ENCODE measurements at places on chromosomes 6 and 20. TPM values are rescaled to one million over a fixed set of nuclear protein-coding genes. Genes with fewer than 3 reads are reported as not detected.

The SLC17A9 gene
- total RNA-seq = 37.6 TPM

The ARFGEF2 gene
- total RNA-seq = 22.2 TPM

The BHLHE23 gene
- total RNA-seq = not detected

The EYA2 gene
- not detected for total RNA-seq

The BPIFB1 gene
- 0.17 TPM for total RNA-seq

DNA sequence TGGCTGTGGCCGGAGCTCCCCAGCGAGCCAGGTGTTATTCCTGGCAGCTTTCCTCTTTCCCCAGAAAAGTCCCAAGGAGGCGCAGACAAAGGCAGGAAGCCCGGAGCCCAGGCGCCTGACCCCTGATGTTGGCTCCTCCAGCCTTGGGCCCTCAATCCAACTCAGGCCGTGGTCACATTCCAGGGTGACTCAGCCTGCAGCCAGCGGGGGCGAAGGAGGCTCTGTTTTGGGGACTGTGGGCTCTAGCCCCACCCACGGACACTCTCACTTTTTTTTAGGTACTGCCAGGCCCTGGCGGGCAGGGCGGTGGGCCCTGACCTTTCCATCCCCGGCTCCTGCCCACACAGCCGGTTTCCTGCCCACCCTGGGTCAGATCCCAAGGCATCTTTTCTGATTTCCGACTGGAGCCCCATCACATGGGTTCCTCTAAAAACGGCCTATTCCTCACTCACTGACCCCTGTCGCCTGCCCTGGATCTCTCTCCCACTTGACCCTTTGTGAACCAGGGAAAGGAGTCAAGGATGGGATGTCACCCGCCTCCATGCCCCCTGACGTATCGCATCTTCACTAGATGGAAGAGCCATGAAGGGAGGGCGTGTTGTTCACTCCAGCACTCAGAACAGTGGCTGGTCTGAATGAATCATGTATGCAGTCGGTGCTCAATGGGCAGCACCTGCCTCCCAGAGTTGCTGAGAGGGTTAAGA is 5.5 kb downstream of the PTGIS start:
- peak overlapping the region; percentile 9 for H3K27ac ChIP-seq
- H3K36me3 ChIP-seq = no peaks in the 10 kb centered on the region
- H3K4me3 ChIP-seq = no peak overlapping the region
- peaks cover 25% of the 10 kb centered on the region for H3K4me1 ChIP-seq

GRCh38 chr6:98047871-98048270 is 764.9 kb upstream of the MMS22L start:
- DNase-seq = no peak
- no peak overlapping the region for H3K4me3 ChIP-seq
- H3K4me1 ChIP-seq = no peaks in the 10 kb centered on the region
- peaks cover 26% of the 10 kb centered on the region for H3K27me3 ChIP-seq
- no peaks in the 10 kb centered on the region for H3K36me3 ChIP-seq

GRCh38 chr6:18088419-18089296 is 33.8 kb downstream of the NHLRC1 start:
- H3K4me3 ChIP-seq = no peak overlapping the region
- no peak for DNase-seq
- no peaks in the 10 kb centered on the region for H3K27me3 ChIP-seq
- H3K27ac ChIP-seq = no peak overlapping the region

GRCh38 chr6:142846883-142847287 is 98.1 kb downstream of the HIVEP2 start:
- H3K4me1 ChIP-seq = peaks cover 23% of the 10 kb centered on the region
- H3K27ac ChIP-seq = no peak overlapping the region
- peak overlapping the region; percentile 58 for H3K4me3 ChIP-seq
- no peaks in the 10 kb centered on the region for H3K36me3 ChIP-seq

GRCh38 chr20:51447765-51448148 is 94.8 kb downstream of the NFATC2 start:
- no peak overlapping the region for H3K4me3 ChIP-seq
- H3K27ac ChIP-seq = peak overlapping the region; percentile 62
- no peaks in the 10 kb centered on the region for H3K36me3 ChIP-seq
- H3K27me3 ChIP-seq = no peaks in the 10 kb centered on the region
- peaks cover 34% of the 10 kb centered on the region for H3K4me1 ChIP-seq

GRCh38 chr6:24355393-24355792 is 2.5 kb downstream of the DCDC2 start:
- peaks cover 10% of the 10 kb centered on the region for H3K4me1 ChIP-seq
- DNase-seq = no peak
- H3K4me3 ChIP-seq = no peak overlapping the region
- no peaks in the 10 kb centered on the region for H3K27me3 ChIP-seq

GRCh38 chr6:14828201-14828611 is 417.7 kb upstream of the JARID2 start:
- no peaks in the 10 kb centered on the region for H3K36me3 ChIP-seq
- DNase-seq = no peak
- no peaks in the 10 kb centered on the region for H3K27me3 ChIP-seq
- H3K4me1 ChIP-seq = no peaks in the 10 kb centered on the region

GRCh38 chr20:57609086-57609841 is 11.0 kb downstream of the ZBP1 start:
- no peak overlapping the region for H3K4me3 ChIP-seq
- no peak overlapping the region for H3K27ac ChIP-seq
- no peaks in the 10 kb centered on the region for H3K36me3 ChIP-seq
- H3K27me3 ChIP-seq = peaks cover 7% of the 10 kb centered on the region
- DNase-seq = no peak

GRCh38 chr6:108952776-108953486 is 104.7 kb downstream of the ARMC2 start:
- H3K27ac ChIP-seq = no peak overlapping the region
- H3K4me1 ChIP-seq = no peaks in the 10 kb centered on the region
- no peaks in the 10 kb centered on the region for H3K36me3 ChIP-seq
- no peak for DNase-seq
- no peak overlapping the region for H3K4me3 ChIP-seq

- no peak overlapping the region for H3K27ac ChIP-seq
- no peak for DNase-seq
- no peaks in the 10 kb centered on the region for H3K4me1 ChIP-seq
- peaks cover 43% of the 10 kb centered on the region for H3K36me3 ChIP-seq
- H3K27me3 ChIP-seq = no peaks in the 10 kb centered on the region
- no peak overlapping the region for H3K4me3 ChIP-seq
These were observed 45.8 kb downstream of the TM9SF4 start for GRCh38 chr20:32155017-32155981.

DNA sequence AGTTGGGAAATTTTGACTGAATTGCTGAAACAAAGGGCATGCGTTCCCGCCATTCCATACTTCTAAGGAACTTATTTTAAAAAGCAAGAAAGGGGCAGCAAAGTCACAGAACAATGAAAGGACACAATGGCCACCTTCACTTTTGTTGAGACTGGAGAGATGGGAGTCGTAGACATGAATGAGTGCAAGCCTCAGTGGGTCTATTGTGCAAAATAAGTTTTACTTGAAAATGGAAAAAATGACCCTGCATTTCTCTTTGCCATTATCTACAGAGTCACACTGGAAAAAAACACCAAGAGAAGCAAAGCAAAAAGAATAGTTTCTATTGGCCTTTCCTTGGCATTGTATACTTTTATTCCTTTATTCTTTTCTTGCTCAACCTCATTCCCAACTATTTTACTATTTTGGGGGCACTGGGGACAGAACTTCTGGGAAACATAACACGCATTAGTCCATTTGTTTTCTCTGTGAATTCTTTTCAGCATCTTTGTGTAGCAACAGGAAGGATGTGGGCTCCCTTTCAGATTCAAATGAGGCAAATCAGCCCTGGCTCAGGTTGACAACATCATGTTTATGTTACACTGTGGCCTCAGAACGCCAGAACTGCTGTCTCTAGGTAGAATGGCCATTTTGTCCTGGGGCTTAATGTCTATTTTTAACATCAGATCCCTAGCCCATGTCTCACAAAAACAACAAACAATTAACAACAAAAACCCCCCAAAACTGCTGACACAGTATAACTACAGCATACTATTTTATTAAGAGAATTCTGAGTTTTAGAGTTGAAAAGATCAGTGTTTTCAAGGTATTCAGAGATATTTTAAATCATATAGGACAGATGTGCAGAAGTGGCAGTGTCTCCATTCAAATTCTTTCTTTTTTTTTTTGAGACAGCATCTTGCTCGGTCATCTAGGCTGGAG is 122.2 kb downstream of the FYN start:
- H3K27me3 ChIP-seq = no peaks in the 10 kb centered on the region
- no peak for DNase-seq
- H3K36me3 ChIP-seq = no peaks in the 10 kb centered on the region
- no peaks in the 10 kb centered on the region for H3K4me1 ChIP-seq

- no peak overlapping the region for H3K4me3 ChIP-seq
- H3K27ac ChIP-seq = no peak overlapping the region
- H3K36me3 ChIP-seq = no peaks in the 10 kb centered on the region
These were observed 333.8 kb downstream of the TFAP2A start for GRCh38 chr6:10081075-10081474.

- no peak overlapping the region for H3K4me3 ChIP-seq
- no peaks in the 10 kb centered on the region for H3K27me3 ChIP-seq
- H3K27ac ChIP-seq = no peak overlapping the region
- no peak for DNase-seq
- H3K4me1 ChIP-seq = no peaks in the 10 kb centered on the region
- no peaks in the 10 kb centered on the region for H3K36me3 ChIP-seq
These were observed 27.8 kb downstream of the TNFAIP3 start for GRCh38 chr6:137894779-137895385.

GRCh38 chr6:31836047-31836473 is 8.5 kb downstream of the HSPA1B start:
- H3K4me1 ChIP-seq = peaks cover 51% of the 10 kb centered on the region
- H3K36me3 ChIP-seq = peaks cover 24% of the 10 kb centered on the region
- H3K4me3 ChIP-seq = peak overlapping the region; percentile 99
- H3K27ac ChIP-seq = peak overlapping the region; percentile 93

Data from HCT116 (cell line).